ENCODE measurements at places on chromosomes 12 and 14.

DNA sequence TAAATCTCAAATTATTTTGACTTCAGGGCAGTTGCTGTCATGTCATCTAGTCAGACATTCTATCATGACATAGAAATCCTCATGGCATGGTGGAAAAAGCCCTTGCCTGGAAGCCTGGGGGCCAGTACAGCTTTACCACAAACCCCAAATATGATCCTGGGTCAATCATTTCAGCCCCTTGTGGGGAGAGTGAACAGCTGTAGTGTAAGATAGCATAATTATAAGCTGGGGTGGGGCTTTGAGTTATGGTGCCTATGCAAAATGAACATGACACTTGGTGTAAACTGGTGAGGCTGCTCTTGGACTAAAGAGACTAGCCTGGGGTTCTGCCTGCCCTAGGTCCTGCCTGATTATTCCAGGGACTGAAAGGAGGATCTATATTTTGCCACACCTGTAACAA is 207.7 kb upstream of the DDHD1 start:
- DNase-seq, result no peak

DNA sequence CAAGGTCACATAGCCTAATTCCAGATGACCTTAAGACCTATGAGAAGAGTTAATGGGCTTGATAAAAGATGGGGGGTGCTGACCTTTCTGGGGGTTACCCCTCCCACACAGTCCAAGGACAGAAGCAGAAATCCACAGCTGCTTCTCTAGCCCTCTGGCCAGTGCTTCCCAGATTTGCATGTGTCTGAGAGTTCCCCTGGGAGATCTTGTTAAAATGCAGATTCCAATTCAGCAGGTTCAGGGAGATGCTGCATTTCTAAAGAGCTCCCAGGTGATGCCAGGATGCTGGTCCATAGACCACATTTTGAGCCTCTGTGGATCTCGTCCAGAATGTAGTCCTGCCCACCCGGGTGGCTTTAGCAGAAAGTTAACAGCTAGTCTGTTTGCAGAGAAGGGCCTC is 82.1 kb downstream of the WSCD2 start:
- DNase-seq, result no peak

DNA sequence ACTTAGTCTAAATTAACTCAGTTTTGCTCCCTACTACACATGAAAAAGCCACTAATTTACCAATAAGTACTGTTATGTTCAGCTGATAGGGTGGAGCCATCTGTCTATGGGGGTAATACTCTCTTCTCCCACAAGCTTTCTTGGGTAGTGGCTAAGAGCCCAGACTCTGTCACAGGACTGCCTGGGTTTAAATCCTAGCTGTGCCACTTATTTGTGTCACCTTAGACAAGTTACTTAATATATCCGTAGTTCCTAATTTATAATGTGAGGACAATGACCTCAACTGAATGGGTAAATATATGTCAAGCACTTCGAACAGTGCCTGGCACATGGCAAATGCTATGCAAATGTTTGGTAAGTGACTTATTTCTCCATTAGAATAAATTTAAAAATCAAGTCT is 185.6 kb downstream of the DACT1 start:
- no peak for DNase-seq

DNA sequence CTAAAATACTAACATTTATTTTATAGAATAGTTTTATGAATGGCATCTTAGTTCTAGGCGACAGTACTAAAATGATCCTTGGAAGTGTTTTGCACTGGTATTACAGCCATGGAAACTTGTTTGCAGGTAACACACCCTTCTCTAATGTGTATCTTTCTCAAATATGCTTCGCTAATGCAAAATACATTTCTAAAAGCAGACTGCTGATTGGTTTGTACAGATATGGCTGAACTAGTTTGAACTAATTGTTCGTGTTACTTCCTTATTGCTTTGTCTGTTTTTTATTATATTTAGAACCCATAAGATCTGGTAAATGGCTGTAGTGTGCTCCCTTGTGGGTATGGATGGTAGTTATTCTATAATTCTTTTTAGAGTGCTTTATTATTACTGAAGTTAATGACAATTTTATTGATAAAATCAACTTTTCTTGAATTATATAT is 53.0 kb downstream of the ATF7IP start:
- no peak for DNase-seq

DNA sequence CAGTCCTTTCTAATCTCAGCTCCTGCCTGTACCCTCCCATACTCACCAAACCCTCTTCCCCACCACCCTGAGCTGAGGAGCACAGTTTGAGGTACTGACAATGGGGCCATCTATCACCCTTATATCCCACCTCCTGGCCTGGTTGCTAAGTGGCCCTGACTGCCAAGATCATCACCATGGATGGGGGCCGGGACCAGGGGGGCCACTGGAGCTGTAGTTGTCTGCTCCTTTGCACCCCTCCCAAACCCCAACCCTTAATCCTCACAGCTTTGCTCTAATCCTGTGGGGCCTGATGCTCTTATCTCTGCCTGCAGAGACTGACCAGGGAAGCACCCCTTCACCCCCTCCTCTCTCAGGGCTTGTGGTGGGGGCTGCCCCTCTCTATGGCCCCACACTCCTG is 395 bp upstream of the GNB3 start:
- no peak for DNase-seq

GRCh38 chr12:131282292-131283080 is 328.8 kb downstream of the ADGRD1 start:
- DNase-seq, result no peak

DNA sequence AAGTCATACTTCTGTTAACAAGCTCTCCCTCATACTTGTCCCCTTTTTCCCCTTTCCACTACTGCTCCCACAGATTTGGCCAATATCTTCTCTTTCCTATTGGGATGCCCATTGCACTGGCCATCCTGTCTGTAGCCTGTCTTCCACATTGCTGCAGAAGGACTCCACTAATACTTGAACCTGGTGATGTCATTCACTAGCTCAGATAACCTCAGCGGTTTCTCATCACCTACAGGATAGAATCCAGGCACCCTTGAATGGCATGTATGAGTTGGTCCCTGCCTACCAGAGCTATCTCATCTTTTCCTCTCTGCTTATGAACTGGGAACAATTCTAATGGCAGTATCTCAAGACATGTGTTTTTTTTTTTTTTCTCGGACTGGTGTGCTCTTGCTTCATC is 84.6 kb downstream of the PTPRR start:
- DNase-seq, result no peak

DNA sequence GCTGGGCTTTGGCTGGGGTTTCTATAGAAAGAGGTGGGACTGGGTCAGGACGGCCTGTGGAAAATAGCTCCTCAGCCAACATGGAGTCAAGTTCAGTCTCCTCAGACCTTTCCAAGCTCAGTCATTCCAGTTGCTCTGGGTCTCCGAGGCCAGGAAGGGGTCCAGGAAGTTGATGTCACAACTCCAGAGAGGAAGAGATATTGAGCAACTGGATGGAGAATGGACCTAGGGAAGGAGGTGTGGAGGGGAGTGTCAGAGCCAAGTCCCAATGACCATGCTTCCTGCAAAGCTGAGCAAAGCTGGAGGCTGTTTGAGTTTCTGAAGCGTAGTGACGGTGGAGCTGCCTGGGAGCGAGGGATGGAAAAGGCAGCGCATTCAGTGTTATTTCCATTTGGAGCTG is 86.1 kb downstream of the SLC24A4 start:
- no peak for DNase-seq

GRCh38 chr12:75481774-75482173 is 1.2 kb downstream of the GLIPR1 start:
- DNase-seq, result no peak

GRCh38 chr14:91373591-91374254 is 43.9 kb downstream of the CCDC88C start:
- peak; percentile 8 for DNase-seq

DNA sequence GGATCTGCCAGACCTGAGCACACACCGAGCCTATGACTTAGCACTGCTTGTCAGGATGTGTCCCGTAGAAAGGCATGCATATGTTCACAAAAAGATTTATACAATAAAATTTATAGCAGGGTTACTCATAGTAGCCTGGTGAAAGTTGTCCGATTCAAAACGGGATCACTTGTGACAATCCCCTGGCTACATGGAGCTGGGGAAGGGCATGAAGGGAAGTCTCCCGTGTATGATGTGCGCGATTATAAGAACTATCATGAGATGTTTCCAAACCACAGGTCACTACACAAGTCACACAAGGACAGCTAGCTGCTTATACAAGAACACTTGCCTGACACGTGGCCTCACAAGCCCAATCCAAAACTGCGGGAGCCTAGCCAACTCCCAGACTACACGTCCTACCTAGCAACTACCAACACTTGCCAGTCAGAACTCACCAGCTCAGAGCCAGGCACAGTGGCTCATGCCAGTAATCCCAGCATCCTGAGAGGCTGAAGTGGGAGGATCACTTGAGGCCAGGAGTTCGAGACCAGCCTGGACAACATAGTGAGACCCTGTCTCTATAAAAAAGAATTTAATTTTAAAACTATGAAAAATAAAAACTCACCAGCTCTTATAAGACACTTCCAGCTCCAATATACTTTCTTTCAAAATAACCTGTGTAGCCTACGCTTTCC is 7.5 kb upstream of the CDCA4 start:
- DNase-seq, result no peak

DNA sequence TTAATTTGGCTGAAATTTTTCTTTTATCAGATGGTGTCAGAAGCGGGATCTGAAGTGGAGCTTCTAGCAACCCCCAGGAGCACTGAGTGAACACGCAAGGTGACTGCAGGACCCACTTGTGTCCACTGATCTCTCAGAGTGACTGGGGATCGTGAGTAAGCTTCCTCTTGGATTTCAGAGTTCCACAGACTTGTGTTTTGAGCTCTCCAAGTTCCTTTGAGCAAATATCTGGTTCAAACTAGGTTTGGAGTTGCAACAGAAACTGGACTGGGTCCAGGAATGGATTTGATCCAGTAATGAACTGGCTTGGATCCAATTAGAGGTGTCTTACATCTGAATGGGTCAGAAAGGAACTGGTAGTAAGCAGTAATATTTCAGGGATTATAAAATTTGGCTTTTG is 24.7 kb upstream of the B4GALNT1 start:
- DNase-seq, result no peak

DNA sequence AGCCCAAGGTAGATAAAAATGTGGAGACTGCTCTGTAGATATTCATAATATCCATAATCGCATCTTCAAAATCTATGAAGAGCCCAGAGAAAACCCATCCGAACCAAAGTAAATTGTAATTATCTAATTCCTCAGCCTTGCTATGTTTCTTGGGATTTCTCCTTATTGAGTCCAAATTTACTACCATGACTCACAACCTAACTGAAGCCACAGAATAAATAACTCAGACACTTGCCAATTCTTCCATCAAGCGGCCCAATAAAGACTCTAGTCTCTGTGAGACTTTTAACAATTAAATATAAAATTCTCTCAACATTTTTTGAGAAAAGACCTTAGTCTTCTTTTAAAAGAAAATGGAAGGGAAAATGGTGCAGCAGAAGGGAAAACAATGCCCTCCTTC is 409.8 kb downstream of the DAD1 start:
- DNase-seq, result no peak

- no peak for DNase-seq
These were observed 160.4 kb downstream of the TBX5 start for GRCh38 chr12:114245555-114245954.

- no peak for DNase-seq
These were observed 90.1 kb upstream of the DAAM1 start for GRCh38 chr14:59098377-59098776.

GRCh38 chr12:47904713-47905709 is at the start of gene VDR:
VDR (minus strand) TSS chr12:47904994; CDS start chr12:47879113, 25,881 bp downstream.
- DNase-seq, result peak; percentile 68

GRCh38 chr12:46523863-46524770 is 151.5 kb upstream of the SLC38A2 start:
- DNase-seq, result no peak

- peak; percentile 13 for DNase-seq
These were observed 164.6 kb downstream of the SLC15A5 start for GRCh38 chr12:16112612-16113560.

- no peak for DNase-seq
These were observed 105.0 kb downstream of the ETNK1 start for GRCh38 chr12:22729957-22730443.

DNA sequence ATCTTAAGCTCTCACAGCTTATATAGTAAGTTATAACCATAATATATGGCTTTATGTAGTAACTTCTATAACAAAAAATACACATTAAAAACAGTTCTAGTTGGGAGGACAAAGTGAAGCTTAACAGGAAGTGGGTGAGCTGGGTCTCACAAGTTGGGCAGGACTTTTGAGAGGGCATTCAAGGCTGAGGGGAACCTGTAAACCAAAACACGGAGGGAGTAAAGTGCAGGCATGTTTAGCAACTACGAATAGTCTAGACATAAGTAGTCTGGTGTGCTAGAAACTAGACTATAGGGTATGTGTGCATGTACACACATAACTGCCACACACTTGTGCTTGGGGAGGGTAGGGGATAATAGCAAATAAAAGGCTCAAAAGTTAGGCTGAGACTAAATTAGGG is 14.2 kb upstream of the NEK9 start:
- DNase-seq, result no peak

- no peak for DNase-seq
These were observed 16.5 kb downstream of the PLBD2 start for GRCh38 chr12:113374823-113375428.

- no peak for DNase-seq
These were observed 62.2 kb upstream of the CAPRIN2 start for GRCh38 chr12:30816742-30817465.

GRCh38 chr12:5206401-5207175 is 162.9 kb downstream of the KCNA5 start:
- DNase-seq, result no peak

DNA sequence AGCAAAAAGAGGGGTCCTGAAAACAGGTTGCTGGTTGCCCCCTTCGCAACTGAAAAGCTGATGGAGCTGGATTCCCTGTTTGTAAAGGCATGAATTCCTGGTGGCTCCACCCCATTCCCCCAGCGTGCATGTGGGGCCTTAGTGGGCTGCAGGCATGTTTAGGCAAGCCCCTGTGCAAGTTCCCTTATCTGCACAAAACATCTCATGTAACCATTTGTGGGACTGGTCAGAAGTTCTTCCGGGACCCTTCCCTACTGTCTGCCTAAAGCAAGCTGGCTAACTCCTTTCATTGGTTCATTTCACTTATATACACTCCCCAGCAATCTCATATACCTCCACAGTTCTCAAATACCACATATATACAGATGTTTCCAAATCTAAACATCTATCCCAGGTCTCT is 24.0 kb upstream of the HIGD1C start:
- no peak for DNase-seq

GRCh38 chr12:2682296-2683251 is 112.2 kb upstream of the FKBP4 start:
- DNase-seq, result no peak

- DNase-seq, result no peak
These were observed 258.6 kb downstream of the MSRB3 start for GRCh38 chr12:65536876-65537681.

GRCh38 chr12:77606348-77606747 is 224.3 kb upstream of the NAV3 start:
- DNase-seq, result no peak
